Activated CD4-positive, alpha-beta T cell treated with anti-CD3 and anti-CD28 coated beads for 24 hours (primary cell): ENCODE measurements at places on chromosomes 5 and 9.

GRCh38 chr5:109406719-109407118 is 3.1 kb downstream of the PJA2 start:
- DNase-seq, result no peak

- no peak for DNase-seq
Measured at GRCh38 chr5:65819905-65820240, 97.9 kb downstream of the NLN start.

GRCh38 chr9:89372979-89373378 is 54.7 kb downstream of the SECISBP2 start:
- no peak for DNase-seq

DNA sequence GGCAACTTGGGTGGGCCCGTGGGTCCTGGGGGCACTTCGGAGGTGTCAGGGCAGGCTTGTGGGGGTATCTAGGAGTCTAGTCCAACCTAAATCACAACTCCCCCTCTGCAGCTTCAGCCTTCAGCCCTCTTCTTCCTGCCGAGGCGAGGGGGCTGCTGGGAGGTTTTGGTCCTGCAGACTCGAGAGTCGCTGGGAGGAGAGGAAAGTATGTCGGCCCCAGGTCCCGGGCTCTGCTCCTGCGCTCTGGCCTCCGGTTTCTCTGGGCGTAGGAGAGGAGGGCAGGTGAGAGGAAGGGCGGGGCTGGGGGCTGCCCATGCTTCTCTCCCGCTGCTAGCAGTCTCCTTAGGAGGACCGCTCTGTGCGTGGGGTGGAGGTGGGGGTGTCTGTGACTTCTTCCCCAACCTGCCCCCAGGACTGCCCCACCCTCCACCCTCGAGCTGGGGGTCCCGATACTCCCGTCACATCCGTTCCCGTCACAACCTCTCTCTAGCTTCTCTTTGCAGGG is 139.8 kb upstream of the COL5A1 start:
- no peak for DNase-seq

DNA sequence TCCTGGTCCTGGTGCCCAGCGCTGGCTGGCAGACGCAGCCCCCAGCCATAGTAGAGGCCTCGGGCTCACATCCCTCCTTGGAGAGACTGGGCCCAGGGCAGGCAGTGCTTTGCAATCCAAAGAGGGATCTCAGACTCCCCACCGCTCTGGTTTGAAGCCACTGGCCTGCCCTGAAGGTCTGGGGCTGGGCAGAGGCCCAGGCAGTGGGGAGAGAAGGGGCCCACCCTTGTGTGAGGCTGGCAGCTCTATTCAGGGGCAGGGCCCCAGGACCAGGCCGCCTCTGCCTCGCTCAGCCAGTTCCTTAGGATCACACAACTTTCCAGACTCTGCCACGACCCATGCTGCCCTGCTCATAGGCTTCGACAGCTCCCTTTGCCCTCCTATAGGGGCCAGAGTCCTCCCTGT is 10.7 kb upstream of the SEC16A start:
- DNase-seq, result no peak
